ENCODE measurements at places on chromosomes 3 and 15. TPM values are rescaled to one million over a fixed set of nuclear protein-coding genes. Genes with fewer than 3 reads are reported as not detected.

AHSG gene
- total RNA-seq: not detected

KLF13 gene
- 88.2 TPM for total RNA-seq

IGSF10 gene
- 0.54 TPM for total RNA-seq

RASGRF1 gene
- total RNA-seq: 1.9 TPM

NAA80 gene
- total RNA-seq: 6.1 TPM

TF gene
- 0.60 TPM for total RNA-seq

ERC2 gene
- not detected for total RNA-seq

GALNT15 gene
- 0.04 TPM for total RNA-seq
